ENCODE measurements at places on chromosomes 5 and 9.

- DNase-seq = no peak
Observed at GRCh38 chr5:44365345-44365744, 23.9 kb downstream of the FGF10 start.

GRCh38 chr5:108255468-108255867 is 126.4 kb downstream of the FBXL17 start:
- DNase-seq = no peak

DNA sequence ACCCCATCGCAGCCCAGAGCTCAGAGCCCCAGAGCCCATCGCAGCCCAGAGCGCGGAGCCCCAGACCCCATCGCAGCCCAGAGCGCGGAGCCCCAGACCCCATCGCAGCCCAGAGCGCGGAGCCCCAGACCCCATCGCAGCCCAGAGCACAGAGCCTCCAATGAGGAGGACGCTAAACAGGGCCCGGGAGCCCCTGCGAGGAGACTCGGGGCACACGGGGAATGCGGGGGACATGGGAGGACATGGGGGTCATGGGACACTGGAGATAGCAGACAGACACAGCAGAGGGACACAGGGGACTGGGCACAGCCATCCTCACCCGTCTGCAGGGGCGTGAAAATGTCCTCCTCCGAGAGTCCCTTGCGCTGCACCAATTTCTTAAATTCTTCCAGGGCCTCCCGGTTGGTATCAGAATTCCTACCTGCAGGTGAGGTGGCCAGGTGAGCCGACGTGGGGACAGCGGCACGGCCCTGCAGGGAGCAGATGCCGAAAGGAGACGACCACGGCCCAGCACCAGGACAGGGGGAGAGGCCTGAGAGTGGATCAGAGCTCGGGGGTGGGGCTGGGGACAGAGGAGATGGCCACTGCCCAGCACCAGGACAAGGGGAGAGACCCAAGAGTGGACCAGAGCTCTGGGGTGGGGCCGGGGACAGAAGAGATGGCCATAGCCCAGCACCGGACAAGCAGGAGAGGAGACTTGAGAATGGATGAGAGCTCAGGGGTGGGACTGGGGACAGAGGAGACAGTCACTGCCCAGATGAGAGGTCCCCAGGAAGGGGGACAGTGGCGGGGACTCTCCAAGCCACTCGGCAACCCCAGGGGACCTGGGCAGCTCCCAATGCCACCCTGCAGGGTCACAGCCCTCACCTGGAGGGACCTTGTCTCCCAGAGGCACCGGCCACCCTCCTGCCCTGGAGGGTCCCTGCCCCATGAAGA is 2.8 kb downstream of the OBP2B start:
- no peak for DNase-seq

GRCh38 chr5:142439207-142439860 is 114.5 kb upstream of the SPRY4 start:
- DNase-seq = peak; percentile 23

GRCh38 chr5:92064993-92065392 is 681.9 kb upstream of the ARRDC3 start:
- DNase-seq = no peak

GRCh38 chr5:117496801-117497200 is 922.2 kb upstream of the SEMA6A start:
- DNase-seq = no peak

- DNase-seq = no peak
Observed at GRCh38 chr5:123756816-123757215, 244.8 kb downstream of the CSNK1G3 start.

- DNase-seq = peak; percentile 86
Observed at GRCh38 chr9:27408001-27408400, 111.1 kb upstream of the EQTN start.

GRCh38 chr9:35341585-35341984 is 148.3 kb upstream of the RUSC2 start:
- no peak for DNase-seq

- DNase-seq = no peak
Observed at GRCh38 chr5:144915452-144915851, 744.8 kb downstream of the KCTD16 start.

- DNase-seq = no peak
Observed at GRCh38 chr5:63055421-63055820, 476.8 kb downstream of the LRRC70 start.

GRCh38 chr5:103617913-103618312 is 55.3 kb upstream of the NUDT12 start:
- DNase-seq = no peak

- DNase-seq = peak; percentile 15
Observed at GRCh38 chr9:18824095-18824666, 208.8 kb downstream of the SAXO1 start.

DNA sequence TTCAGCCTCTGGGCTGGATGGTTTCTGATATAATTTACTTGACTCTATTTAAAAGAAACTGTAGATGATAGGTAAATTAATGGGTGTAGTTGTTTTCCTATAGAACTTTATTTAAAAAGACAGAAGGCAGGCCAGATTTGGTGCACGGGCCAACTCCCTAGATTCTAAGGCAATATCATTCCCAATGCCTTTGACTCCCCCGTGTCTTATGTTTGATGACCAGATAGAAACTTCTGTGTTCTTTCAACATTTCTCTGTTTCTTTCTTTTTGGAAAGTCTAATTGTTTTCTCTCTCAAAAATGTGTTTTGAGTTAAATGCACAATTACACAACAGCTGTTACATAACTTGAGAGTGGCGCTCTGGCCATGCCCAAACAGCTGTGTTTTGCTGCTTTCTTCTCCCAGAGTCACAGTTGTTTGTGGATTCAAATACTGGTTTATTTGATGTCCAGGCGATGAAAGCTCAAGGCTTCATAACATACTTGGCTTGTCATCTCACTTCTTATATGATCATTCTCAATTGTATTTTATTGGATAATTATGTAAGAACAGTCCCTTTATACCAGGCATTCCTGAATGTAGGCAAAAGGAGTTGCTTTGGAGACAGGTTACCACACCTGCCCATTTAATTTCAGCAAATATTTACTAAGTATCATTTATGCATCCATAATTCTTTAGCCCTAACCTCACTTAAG is 1.7 kb upstream of the ALDH1A1 start:
- DNase-seq = no peak

- no peak for DNase-seq
Observed at GRCh38 chr9:22050924-22051323, 41.8 kb upstream of the CDKN2B start.

- no peak for DNase-seq
Observed at GRCh38 chr5:176514244-176514950, 22.8 kb downstream of the RNF44 start.

- DNase-seq = no peak
Observed at GRCh38 chr5:53112909-53113308, 3.4 kb upstream of the MOCS2 start.

DNA sequence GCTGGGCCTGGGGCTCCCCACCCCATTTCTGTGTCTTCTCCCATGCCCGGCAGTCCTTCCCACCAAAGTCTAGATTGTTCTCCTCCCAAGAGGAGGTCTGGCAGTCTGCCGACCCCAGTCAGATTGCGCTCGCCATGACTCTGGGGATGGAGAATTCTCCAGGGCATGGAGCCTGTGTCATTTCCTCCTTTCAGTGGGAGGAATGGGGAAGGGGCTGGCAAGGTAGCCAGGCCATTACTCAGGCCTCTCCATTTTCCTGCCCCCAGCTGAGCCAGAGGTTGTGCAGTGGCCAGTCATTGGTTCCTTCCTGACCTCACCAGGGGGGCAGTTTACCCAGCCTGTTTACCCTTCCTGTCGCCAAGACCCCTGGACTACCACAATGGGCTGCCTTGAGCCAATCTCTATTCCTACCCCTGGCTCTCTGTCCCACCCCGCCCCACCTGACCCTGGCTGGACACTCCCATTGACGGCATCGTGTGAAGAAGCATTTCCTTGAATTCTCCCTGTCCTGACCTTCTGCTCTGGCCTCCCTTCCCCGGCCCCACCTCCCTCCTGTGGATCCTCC is 628 bp downstream of the SYNPO start:
- no peak for DNase-seq

DNA sequence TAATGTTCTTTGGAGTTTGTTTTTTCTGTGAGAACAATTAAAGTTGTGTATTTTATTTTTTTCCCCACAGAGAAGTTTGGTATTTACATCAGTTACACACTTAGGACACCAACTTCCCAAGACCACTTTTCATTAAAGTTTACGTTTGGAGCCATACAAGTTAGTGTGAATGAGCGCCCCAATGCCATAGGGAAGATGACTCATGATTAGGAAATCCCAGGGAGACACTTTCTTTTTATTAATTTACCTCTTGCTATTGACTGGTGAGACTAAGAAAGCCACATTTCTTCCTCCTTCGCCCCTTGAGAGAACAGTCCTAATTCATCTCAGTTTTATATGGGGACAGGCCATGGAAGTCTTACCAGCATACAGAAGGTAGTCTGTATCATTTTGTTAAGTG is 57.1 kb downstream of the EDIL3 start:
- no peak for DNase-seq

DNA sequence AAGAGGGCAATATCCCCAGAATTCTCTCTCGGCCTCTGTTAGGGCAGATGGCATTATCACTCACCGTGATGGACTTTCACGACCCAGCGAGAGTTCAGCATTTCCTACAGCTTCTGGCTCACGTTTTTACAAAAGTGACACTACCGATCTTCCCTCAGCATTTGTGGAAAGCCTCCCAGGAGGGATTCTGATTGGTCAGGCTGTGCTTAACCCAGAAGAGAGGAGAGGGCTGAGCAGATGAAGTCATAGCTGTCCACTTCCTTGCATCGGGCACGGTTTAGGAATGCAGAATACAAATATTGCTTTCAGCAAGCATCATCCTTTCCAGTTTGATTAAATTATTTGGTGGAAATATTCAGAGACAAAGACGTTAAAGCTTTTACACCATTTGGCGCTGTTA is 277.4 kb upstream of the MSX2 start:
- no peak for DNase-seq

GRCh38 chr5:162931501-162931900 is 505.9 kb upstream of the CCNG1 start:
- DNase-seq = no peak

DNA sequence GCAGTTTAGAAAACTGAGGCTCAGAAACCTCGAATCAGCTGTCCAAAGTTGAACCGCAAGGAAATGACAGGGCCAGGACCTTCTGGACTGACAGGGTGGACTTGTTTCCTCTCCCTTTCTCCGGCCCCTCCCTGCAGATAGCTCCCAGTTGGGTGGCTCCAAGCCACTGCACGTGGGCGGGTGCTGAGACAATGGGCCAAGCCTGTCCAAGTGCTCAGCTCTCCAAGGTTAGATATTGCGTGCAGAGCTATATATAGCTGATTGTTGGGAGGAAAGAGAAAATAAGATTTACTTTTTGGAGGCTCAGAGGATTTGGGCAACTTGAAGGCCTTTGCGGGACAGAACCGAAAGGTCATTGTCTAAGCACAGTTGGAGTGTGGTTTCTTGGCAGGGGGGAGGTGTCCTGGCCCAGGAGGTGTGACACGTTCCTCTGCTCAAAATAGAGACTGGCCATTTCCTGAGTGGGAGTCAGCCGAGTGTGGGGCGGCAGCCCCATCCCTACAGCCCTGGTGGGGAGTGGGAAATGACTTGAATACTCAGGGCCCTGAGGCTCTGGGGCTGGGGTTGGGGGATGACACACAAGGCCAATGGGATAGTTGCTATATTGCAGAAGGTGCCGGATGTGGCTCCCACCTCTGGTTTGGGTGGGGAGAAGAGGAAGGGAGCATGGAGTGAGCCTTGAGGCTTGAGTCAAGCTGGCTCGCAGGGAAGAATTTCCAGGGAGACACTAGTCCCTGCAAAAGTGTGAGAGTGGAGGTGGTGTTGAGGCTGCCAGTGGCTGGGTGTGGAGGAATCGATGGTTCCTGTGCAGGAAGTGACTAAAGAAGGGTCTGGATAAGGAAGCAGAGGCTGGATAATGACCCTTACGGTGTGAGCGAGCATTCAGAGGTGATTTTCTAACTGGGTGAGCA is 44.4 kb upstream of the SMAD5 start:
- DNase-seq = no peak

DNA sequence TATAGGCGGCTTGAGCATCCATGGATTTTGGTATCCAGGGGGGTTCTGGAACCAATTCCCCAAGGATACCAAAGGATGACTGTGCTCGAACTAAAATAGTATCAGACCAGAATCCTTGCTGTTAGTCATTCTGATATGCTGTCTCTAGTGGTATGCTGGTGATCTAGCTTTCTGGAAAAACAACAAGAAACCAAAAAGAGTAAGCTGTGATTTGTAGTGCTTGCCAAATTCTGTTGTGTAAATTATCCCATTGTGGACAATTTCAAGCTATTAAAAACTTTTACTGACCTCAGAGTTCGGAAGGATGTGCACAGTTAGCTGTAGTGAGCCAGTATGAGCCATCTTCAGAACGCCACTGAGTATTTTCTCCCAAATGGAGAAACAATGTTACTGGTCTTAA is 99.0 kb upstream of the FBN2 start:
- no peak for DNase-seq

DNA sequence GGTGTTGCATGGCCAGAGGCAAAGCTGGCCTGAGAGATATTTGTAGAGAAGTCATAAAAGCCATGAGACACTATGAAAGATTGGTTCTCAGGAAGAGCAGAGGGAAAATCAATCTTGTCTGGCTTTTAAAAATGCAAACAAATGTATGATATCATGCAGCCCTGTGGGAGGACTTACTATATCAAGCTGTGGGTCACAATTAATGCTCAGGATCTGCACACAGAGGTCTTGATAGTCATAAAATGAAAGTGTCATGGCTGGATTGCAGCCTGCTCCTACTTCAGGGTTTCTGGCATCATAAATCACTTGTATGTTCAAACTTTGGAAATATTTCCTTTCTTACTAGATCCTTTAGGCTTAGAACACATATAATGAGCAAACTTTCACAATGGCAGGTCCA is 151.5 kb downstream of the SEMA6A start:
- no peak for DNase-seq

DNA sequence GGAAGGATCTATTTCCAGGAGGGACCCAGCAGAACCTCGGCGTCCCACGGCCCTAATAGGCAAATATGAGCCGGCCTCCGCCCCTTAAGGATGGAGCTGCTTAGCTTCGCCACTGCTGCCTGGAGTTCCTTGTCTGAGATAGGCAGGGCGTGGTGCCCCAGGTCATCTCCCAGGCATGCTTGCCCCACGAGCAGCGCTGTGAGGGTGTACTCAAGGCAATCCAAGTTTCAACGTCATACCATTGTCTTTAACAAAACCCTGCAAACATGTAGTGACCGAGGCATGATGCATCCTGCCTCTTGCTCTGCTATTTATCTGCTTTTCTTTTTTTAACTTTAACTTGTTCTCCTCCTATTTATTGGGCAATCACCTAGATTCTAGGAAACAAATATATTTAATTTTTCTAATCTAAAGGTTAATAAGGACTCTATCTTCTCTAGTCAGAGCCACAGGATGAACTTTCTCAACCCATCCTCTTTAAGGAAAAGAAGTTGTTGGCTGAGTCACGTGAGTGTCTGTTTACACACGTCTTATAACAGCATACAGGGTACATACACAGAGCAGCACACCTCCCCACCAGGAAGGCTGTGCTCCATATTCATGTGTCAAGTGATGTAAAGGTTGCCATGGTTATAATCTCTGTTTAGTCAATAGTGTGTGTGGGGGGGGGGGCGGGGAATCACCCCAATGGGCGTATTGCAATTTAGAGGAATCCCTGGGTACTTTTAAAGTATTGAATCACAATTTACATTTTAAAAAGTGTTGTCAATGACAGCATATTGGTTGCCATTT is 27.3 kb upstream of the ZSWIM6 start:
- no peak for DNase-seq

- peak; percentile 2 for DNase-seq
Observed at GRCh38 chr5:31066655-31067328, 126.7 kb upstream of the CDH6 start.

- peak; percentile 23 for DNase-seq
Observed at GRCh38 chr5:133372293-133372937, 239.9 kb downstream of the FSTL4 start.
